ENCODE measurements at places on chromosomes 7 and 10.

GRCh38 chr10:109773288-109774120 is 149.8 kb downstream of the XPNPEP1 start:
- DNase-seq: no peak

- no peak for DNase-seq
Observed at GRCh38 chr7:103120362-103120761, 28.5 kb downstream of the NAPEPLD start.

- no peak for DNase-seq
Observed at GRCh38 chr7:37476428-37476827, 27.8 kb upstream of the ELMO1 start.

GRCh38 chr7:5462216-5462615 is 38.6 kb upstream of the TNRC18 start:
- DNase-seq: no peak

GRCh38 chr7:154442939-154443338 is 390.7 kb downstream of the DPP6 start:
- no peak for DNase-seq

All from stimulated activated CD8-positive, alpha-beta memory T cell treated with anti-CD3 and anti-CD28 coated beads, Interleukin-15, amount 100 ng/mL, for 1 hour (primary cell).